ENCODE measurements at places on chromosomes 11 and 22.

DNA sequence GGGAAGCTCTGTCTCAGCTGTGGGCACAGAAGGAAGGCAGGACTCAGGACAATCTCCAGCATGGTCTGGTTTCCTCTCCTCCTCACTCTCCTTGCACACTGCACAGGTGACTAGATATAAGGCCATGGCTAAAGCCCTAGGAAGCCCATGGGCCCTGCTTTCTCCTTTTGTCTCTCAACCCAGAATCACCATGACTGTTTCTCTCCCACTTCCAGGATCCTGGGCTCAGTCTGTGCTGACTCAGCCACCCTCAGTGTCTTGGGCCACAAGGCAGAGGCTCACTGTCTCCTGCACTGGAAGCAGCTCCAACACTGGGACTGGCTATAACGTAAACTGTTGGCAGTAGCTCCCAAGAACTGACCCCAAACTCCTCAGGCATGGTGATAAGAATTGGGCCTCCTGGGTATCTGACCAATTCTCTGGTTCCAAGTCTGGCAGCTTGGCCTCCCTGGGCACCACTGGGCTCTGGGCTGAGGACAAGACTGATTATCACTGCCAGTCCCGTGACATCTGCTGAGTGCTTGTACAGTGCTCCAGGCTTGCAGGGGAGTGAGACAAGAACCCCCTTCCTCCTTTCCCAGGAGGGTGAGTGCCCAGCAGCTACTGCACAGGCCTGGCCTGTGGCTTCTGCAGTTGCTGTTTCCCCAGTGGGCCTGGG is 104.0 kb upstream of the TOP3B start:
- no peak for DNase-seq

DNA sequence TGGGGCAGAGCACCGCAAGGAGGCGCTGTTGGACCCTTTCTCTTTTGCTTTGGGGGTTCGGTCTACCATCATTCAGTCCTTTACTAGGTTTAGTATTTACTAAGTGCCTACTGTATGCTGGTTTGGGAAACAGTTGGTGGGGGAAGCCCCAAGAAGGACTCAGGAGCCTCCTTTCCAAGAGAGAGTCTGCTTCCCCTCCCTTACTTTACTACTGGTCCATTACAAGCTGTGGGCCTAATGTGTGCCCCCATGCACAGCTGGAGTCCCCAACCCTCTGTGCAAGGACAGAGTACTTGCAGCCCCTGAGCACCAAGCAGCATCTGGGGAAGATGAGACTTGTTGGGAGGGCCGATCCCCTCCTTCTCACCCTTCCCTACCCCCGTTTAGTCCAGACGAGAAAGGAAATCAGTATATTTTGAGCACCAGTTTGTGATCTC is 876 bp upstream of the UBE2L6 start:
- peak; percentile 33 for DNase-seq

DNA sequence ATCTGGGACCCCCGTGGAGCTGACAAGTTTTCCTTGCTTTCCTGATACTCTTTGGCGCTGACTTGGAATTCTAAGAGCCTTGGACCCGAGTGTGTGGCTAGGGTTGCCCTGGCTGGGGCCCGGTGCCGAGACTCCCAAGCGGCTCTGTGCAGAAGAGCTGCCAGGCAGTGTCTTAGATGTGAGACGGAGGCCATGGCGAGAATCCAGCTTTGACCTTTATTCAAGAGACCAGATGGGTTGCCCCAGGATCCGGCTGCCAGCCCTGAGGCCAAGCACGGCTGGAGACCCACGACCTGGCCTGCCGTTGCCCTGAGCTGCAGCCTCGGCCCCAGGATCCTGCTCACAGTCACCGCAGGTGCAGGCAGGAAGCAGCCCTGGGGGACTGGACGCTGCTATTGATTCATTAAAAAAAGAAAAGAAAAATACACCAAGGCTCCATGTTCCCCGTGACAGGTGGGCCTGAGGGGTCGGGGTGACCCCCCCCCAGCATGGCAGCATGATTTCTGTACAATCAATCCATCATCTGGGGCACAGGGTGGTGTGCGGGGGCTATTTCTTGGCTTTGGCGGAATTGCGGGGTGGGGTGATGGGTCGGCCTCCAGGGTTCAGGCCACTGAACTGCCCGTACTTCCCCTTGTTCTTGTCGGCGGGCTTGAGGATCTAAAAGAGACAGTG is 3.5 kb downstream of the PPP1CA start:
- no peak for DNase-seq

GRCh38 chr22:17772958-17773605 is 1.2 kb downstream of the BID start:
- DNase-seq, result no peak

DNA sequence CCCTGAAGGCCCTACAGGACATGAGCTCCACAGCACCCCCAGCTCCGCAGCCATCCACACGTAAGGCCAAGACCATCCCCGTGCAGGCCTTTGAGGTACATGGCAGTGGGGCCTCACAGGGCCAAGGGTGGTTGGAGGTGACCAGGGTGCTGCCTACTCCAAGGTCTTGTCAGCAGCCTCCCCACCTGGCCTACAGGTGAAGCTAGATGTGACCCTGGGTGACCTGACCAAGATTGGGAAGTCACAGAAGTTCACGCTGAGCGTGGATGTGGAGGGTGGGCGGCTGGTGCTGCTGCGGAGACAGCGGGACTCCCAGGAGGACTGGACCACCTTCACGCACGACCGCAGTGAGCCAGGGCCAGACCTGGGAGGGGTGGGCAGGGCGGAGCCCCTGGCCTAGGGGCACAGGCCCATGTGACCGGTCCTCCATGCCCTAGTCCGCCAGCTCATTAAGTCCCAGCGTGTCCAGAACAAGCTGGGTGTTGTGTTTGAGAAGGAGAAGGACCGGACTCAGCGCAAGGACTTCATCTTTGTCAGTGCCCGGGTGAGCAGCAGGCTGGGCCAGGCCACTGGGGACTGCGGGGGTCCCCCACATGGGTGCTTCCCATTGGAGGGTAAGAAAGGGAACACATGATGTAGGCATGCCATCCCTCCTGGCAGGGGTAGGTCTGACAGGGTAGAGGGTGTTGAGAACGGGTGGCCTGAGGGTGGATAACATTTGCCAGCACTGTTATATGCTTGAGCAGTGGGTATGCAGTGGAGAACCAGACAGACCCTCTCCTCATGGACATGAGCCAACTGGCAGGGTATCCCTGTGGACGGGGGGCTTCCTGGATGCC is 5.6 kb downstream of the INPPL1 start:
- no peak for DNase-seq
